ENCODE measurements at places on chromosomes 16 and 17.

DNA sequence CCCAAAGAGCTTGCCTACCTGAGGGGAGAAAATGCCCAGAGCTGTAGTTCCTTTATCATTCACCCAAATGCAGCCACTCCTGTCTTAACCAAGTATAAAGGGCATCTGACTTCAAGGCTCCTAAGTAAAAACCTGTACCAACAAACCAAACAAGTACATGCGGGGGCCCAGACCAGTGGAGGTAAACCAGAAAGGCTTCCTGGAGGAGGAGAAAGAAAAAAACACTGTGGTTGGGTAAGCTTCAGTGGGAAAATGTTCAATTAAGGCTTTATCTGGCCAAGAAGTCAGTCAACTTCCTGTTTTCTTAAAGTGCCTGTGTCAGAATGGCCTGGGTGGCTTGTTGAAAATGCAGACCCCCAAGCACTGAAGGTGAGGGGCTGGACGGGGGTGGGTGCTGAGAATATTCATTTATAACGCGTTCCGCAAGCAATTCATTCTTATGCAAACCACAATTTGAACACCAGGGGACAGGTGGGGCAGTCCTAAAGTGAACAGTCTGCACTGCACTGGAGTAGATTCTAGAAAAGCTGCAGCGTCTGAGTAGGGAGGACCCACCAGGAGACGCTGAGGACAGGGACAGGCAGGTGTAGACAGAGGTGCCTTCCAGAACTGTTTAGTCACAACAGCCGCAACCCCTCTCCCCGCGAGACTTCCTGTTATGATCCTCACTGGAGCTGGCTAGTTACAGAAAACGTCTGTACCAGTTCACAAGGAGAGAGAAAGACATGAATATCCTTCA lies 467.1 kb downstream of the SOX9 start:
- no peak for DNase-seq

- DNase-seq, result no peak
These were observed 117.9 kb downstream of the CPPED1 start for GRCh38 chr16:12685806-12686205.

DNA sequence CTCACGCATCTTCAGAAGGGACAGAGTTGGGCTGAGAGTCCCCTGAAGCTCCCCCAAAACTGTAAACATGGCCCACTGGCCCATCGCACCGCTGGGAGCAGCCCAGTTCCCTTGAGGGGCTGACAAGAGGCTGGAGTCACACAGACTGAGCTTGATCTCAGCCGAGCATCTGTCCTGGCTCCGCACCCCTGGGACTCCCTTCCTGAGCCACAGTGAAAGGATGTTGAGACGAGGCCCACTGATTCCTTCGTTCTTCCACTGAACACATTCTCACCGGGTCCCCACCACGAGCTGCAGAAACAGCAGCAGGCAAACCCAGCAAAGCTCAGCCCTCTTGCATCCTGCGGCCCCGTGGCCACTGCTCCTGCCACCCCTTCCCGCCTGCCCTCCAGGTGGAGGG lies 145.9 kb upstream of the CIBAR2 start:
- DNase-seq, result no peak

GRCh38 chr17:14299280-14300141 lies 1.4 kb upstream of the HS3ST3B1 start:
- peak; percentile 79 for DNase-seq

GRCh38 chr17:37650419-37651003 lies 7.3 kb upstream of the DDX52 start:
- DNase-seq, result peak; percentile 33

GRCh38 chr16:88943131-88943664 lies 33.8 kb downstream of the CBFA2T3 start:
- DNase-seq, result no peak

GRCh38 chr16:7088711-7089110 lies 243.9 kb upstream of the RBFOX1 start:
- no peak for DNase-seq

GRCh38 chr16:3051009-3051408 lies 4.6 kb downstream of the MMP25 start:
- DNase-seq, result no peak

- peak; percentile 91 for DNase-seq
These were observed 14.0 kb downstream of the COPZ2 start for GRCh38 chr17:48023400-48024148.

- DNase-seq, result peak; percentile 87
These were observed 1.7 kb upstream of the LASP1 start for GRCh38 chr17:38867968-38868816.

DNA sequence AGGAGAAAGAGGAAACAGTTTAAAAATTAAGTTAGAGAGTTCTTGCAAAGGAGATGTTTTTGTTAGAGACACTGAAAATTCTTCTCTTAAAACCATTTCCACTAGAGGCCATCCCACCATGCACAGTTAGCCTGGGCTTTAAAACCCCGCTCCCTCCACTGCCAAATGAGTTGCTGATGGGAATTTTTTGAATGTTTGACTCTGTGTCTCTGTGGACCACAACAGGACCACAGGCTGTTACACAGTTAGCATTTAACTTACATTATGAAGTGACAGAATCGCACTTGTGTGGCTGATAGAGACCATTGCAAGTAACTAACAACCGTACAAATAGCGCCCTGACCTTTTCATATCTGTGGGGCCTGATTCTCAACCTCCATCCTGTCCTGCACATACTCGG lies 74.7 kb upstream of the TBX2 start:
- no peak for DNase-seq

- peak; percentile 29 for DNase-seq
These were observed 45.4 kb upstream of the MEIOC start for GRCh38 chr17:44610871-44611270.

GRCh38 chr17:51124640-51125503 lies 4.2 kb upstream of the SPAG9 start:
- no peak for DNase-seq

- no peak for DNase-seq
These were observed 22.1 kb downstream of the NUBP1 start for GRCh38 chr16:10765772-10766171.

GRCh38 chr16:87995644-87996043 lies 44.4 kb downstream of the BANP start:
- no peak for DNase-seq

- DNase-seq, result no peak
These were observed 195.5 kb downstream of the FTO start for GRCh38 chr16:53899431-53899830.

DNA sequence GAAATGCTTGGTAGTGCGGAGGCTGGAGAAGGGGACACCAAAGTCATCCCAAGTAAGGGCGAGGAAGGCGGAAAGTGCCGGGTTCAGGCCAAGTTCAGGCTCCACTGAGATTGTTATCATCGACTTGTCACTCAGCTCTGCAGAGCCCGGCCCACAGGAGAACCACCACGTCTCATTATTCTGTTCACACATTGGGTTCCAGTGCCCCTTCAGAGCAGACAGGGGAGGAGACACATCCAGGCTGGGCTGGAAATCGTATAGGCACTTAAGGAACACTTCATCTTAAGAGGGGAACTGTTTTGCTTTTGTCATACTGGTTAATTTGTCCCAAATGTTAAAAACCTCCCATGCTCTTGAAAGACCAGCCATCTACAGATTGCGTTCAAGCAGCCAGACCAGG lies 118.3 kb upstream of the ADAMTS18 start:
- DNase-seq, result no peak

GRCh38 chr17:45326626-45327025 lies 9.8 kb upstream of the MAP3K14 start:
- no peak for DNase-seq
